ENCODE measurements at places on chromosomes 7 and 10.
A peak's percentile ranks its signal among the peaks of the same experiment; 100 is the strongest.

DNA sequence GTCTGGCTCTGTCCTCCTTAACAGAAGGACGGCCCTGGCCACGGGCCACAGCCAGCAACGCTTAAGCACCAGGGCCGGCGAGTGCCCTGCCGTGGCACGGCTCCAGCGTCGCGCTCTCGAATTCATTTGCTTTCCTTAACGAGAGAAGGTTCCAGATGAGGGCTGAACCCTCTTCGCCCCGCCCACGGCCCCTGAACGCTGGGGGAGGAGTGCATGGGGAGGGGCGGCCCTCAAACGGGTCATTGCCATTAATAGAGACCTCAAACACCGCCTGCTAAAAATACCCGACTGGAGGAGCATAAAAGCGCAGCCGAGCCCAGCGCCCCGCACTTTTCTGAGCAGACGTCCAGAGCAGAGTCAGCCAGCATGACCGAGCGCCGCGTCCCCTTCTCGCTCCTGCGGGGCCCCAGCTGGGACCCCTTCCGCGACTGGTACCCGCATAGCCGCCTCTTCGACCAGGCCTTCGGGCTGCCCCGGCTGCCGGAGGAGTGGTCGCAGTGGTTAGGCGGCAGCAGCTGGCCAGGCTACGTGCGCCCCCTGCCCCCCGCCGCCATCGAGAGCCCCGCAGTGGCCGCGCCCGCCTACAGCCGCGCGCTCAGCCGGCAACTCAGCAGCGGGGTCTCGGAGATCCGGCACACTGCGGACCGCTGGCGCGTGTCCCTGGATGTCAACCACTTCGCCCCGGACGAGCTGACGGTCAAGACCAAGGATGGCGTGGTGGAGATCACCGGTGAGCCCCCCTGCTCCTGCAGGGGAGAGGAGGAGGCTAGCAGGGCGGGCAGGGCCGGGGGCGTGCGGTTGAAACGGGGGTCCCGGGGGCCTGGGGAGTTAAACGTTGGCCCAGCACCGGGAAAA is at the start of gene HSPB1:
HSPB1 (plus strand) TSS at position 327 of the 855 bp plus-strand sequence; CDS start at position 367, 40 bp downstream.
- no peak for DNase-seq

- no peak for DNase-seq
Measured at GRCh38 chr7:158279539-158280447, 307.8 kb downstream of the PTPRN2 start.

- DNase-seq: no peak
Measured at GRCh38 chr10:51327432-51327831, 253.1 kb downstream of the PRKG1 start.

GRCh38 chr7:23235813-23236221 is 10.8 kb upstream of the GPNMB start:
- no peak for DNase-seq

- DNase-seq: no peak
Measured at GRCh38 chr10:119634219-119634544, 17.0 kb upstream of the BAG3 start.

DNA sequence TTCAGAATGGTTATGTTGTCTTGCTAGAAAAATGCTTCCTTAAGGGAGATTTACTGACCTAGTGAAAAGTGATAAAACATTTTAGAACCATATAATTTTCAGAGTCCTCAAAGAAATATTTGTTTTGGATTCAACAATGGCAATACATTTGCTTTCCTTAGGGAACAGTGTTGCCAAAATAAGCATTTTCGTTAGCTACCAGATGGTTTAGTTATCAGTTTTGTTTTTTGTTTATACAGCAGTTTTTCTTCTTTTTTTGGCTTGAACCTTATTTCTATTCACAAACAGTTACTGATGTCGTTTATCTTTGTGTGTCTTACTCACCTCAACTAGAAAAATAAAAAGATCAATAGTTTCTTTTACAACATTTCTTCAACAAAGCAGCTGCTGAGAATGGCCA is 48.6 kb downstream of the EXOC4 start:
- no peak for DNase-seq

GRCh38 chr7:36084485-36085091 is 68.5 kb upstream of the EEPD1 start:
- no peak for DNase-seq

- no peak for DNase-seq
Measured at GRCh38 chr7:129739427-129739826, 127.9 kb downstream of the NRF1 start.

- no peak for DNase-seq
Measured at GRCh38 chr7:137703291-137704010, 143.3 kb downstream of the DGKI start.

DNA sequence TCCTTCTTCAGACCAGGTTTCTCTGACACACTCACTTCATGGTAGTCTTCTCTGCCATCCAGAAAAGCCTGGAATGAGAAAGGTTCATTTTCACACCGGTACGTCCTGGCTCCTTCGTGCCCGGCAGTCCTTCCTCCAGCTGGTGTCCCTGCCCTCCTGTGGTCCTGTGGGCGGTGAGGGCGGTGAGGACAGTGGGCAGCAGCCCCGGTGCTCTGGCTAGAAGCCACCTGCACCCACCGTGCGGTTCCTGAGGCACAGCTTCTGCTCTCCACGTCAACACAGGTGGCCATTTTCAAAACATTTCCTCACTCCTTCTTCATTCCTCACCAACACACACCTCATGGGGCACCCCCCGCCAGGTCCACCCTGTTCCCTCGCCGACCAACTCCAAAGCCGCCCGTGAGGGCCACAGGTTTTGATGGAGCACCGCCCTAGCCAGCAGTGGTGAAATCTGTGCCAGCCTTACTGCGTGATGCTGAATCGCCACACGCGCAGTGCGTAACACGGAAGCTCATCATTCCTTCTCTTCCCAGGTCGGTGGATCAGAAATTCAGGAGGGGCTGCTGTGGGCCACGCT is 251.4 kb upstream of the RNF32 start:
- DNase-seq: no peak

DNA sequence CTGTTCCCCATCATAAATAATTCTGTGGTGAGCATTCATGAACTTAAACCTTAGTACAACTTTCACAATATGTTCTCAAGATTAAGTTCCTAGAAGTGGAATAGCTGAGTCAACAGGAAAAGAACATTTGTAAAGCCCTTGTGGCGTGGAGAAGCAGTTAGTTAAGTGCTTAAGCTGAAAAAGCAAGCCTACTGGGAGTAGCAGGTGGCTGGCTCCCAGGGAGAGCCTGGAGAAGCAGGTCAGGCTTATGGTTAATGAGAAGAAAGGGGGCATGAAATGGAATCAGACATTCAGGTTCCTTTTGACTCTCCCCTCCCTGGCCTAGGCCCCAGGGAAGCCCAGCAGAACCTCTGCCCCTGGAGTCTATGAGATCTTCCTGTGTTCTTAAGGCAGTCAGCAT is 35.3 kb downstream of the VSTM4 start:
- peak; percentile 5 for DNase-seq

GRCh38 chr7:107463139-107464078 is 6.4 kb upstream of the GPR22 start:
- DNase-seq: peak; percentile 10

GRCh38 chr7:818031-818699 is 14.1 kb upstream of the SUN1 start:
- DNase-seq: no peak

DNA sequence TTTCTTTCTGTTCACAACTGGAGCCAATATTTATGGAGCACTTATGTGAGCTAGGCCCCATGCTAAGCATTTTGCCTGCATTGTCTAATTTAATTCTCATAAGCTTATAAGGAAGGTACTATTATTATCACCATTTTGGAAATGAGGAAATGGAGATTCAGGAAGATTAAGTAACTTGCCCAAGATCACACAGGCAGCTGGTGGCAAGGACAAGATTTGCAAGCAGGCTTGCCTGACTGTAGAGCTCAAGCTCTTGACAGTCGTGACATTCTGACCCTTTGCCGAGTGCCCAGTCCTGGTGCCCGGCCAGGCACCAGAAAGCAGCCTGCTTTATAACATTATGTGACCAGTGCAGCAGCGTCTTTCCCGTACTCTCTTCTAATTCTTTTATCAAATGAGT is 38.2 kb downstream of the WNT2 start:
- DNase-seq: no peak

GRCh38 chr7:35760143-35760745 is 40.6 kb upstream of the SEPTIN7 start:
- DNase-seq: no peak

GRCh38 chr7:147363101-147363500 is 1227.5 kb upstream of the C7orf33 start:
- DNase-seq: no peak

- DNase-seq: no peak
Measured at GRCh38 chr10:3622845-3623621, 162.0 kb downstream of the KLF6 start.

DNA sequence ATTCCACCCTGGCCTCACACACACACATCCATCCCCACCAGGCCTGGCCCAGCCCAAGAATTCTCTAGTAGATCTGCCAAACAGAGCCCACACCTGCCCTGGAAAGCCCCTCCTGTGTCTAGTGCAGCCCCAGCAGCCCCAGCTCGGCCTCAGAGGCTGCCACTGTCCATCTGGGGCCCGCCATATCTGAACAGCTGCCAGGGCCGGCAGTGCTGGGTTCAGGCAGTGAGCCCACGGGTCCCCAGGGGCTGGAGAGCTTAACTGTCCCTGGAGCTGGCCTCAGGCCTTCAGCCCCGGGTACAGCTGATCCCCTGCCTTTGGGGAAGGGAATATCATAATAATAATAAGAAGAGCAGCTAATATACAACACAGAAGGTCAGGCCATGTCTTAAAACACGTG is 574 bp downstream of the MYL10 start:
- DNase-seq: no peak

DNA sequence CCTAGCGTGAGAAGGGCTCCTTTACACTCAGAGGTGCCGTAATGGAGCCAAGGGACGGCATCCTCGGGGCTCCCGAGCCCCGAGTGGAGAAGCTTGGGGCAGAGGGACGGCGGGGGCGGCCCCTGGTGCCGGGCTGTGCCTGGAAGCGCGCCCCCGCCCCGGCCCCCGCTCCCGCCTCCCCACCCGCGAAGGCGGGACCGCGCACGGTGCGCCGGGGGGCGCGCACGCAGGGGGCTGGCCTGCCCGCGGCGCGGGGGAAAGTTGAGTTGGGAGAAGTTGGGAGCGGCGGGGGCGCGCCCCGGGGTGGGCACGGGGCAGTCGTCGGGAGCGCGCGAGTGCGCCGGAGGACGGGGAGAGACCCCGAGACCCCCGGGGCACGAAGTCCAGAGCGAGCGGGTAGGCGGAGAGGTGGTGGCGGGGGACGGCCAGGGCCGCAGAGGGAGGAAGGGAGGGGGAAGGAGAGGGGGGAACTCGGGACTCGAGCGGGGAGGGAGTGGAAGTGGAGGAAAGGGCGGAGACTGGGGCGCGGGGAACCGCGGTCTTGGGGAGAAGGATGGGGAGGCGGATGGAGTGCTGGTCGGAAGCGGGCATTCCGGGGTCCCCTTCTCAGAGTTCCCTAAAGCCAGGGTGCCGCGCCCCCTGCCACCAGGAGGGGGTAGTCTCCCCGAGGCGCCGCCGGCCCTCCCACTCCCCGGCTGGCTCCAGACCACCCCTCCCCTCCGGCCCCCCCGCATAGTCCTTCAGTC is at the start of gene SLC4A2:
SLC4A2 (plus strand) TSS at position 223 of the 746 bp plus-strand sequence. CDS start 2,399 bp downstream, outside the sequence.
- DNase-seq: no peak

- no peak for DNase-seq
Measured at GRCh38 chr10:105759669-105760068, 1118.6 kb downstream of the SORCS3 start.

GRCh38 chr7:131189488-131189887 is 138.2 kb upstream of the MKLN1 start:
- DNase-seq: no peak

DNA sequence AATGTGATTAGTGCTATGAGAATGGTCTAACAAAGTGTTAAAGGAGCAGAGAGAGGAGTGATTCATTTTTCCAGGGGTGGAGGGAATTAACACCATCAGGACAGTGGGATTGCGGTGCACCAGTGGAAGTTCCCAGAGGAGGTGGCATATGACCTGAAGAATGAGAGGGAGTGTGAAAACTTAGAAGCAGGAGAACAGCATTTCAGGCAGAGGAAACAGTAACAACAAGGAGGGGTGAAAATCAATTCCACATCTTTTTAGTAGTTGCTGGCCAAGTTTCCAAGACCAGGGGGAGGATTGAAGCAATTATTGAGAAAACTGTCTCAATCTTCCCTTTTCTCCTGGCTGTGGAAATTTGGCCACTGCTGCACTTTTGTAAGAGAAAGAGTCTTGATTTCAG is 23.7 kb upstream of the CCDC172 start:
- no peak for DNase-seq

DNA sequence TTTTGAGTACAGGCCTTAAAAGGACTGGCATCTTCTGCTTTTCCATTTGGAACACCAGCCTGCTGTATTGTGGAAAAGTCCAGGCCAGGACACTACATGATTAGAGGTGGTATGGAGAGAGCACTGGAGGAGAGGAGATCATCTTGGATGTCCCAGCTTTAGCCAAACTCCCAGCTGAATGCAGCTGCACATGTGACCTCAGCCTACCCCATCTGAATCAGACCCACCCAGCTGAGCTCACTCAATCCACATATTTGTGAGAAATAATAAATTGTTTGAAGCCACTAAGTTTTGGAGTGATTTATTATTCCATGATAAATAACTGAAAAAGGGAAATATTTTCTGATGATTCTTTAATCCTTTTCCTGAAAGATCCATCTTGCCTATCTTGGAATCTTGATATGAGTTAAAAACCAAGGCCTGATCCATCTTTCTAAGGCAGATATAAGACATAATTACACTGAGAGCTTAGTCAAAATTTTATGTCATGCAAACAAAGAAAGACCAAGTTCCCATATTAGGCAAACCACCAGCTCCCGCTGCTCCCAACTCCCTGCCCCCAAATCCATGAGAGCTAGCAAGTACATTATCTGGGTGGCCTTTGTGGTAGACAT is 55.1 kb upstream of the TRIL start:
- DNase-seq: no peak

GRCh38 chr10:93261089-93261488 is 187.4 kb downstream of the CYP26A1 start:
- no peak for DNase-seq

GRCh38 chr7:154627646-154628290 is 375.2 kb downstream of the PAXIP1 start:
- DNase-seq: no peak

- DNase-seq: no peak
Measured at GRCh38 chr10:103762916-103763315, 92.5 kb downstream of the SH3PXD2A start.

- DNase-seq: no peak
Measured at GRCh38 chr7:120441850-120442249, 168.9 kb downstream of the KCND2 start.

DNA sequence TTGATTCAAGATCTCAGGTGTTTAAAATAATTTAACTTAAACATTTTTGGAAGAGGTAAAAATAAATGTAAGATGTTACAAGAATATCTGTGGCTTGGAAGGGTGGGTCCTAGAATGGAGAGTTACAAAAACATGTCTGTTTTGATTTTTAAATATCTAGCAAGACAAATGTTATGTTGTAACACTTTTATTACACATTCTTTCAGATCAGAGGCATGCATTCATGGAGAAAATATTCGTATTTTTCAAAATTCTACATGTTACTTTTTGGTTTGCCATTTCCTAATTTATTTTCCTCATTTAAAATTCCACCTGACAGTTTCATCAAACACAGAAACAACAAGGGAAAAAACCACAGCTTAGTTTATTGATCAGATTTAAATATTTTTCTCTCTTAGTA is 10.0 kb downstream of the WBP1L start:
- DNase-seq: no peak

Measured in SK-N-MC (cell line).